ENCODE measurements at places on chromosomes 3 and 15.

DNA sequence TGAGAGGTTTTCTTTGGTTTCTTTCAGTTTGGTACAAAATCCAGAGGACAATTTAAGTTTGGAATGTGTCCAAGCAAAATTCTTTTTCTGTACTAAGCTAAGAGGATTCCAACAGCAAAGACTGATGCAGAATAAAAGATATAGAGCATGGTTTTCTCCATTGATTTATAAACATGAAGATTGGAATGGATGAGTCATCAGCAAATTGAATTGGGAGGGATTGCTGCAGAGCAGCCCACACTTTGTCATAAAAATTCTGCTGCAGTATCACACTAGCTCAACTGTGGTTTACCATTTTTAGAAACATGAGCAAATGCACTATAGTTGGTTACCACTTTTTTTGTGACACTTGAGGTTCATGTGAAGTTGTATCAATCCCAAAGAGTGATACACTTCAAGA is 16.1 kb upstream of the LARP6 start:
- DNase-seq = no peak

GRCh38 chr3:13171704-13172643 is 98.7 kb upstream of the IQSEC1 start:
- DNase-seq = no peak

DNA sequence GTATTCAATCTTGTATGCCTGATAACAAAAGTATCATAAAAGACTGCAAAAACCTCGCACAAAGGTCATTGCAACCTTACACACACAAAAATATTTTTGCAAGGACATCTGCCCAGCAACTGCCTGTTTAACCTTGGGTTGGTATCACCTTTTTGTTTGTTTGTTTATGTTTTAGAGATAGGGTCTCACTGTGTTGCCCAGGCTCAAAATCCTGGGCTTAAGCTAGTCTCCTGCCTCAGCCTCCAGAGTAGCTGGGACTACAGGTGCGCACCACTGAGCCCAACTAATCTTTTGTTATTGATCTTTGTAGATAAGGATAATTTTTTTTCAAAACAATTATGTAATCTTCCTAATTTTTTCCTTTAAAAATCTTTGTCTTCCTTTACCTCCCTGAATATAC is 54.2 kb downstream of the SPTSSB start:
- DNase-seq = no peak

GRCh38 chr15:32824777-32825176 is 107.0 kb downstream of the GREM1 start:
- DNase-seq = no peak
